ENCODE measurements at places on chromosomes 6 and 20.

DNA sequence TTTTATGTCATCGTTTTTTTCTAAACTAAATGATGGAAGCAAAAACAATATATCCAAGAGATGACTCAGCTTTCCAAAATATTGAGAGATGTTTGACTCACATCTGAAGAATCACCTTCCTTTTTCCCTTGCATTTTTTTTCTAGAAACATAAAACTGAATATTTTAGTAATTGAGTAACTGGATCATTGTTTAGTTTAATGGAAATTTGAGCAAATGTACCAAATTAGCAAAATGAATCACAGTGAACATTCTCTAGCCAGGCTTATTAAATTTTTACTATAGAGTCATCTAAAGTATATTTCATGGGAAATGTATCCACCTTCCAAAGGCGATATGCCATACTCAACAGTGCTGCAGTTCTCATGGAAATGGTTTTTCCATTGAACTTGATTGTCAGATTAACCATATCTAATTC lies 145.5 kb downstream of the TENT5A start:
- no peak for DNase-seq

- DNase-seq = no peak
Measured at GRCh38 chr6:113052506-113052905, 705.4 kb downstream of the RFPL4B start.

DNA sequence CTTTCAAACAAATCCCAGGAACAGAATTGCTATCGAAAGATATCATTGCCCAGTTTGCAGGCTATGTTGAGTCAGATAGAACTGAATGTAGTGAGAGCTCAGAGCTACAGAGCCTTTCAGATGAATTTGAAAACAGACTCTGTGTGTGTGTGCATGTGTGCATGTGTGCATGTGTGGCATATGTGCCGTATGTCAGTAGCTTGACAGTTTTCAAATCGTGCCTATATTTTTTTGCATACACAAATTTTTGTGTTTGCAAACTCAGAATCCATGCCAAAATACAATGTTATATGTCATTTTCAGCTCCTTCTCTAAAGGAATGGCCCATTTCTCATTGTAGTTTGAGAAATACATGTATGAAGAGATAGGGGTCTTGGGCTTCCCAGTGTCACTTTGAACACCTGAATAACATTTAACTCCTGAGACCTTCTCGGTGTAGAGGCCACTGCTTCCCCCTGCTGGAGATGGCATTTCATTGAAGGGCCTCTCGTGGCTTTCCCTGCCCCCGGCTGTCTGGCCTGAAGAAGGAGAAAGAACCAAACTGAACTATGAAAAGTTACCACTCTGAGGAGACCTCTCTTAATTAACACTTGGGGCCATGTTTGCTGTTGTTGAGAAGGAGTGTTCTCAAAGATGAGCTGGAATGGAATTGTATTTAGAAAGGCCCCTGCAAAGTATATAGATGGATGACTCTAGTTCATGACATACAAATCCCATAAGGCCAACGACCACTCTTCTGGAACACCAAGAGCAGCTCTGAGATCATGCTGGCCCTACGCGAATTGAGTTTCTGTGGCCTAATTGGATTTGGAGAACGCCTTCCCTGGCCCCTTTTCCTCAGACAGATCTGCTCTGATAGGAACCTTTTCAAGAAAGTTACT lies 58.7 kb downstream of the VAPB start:
- DNase-seq = peak; percentile 27

DNA sequence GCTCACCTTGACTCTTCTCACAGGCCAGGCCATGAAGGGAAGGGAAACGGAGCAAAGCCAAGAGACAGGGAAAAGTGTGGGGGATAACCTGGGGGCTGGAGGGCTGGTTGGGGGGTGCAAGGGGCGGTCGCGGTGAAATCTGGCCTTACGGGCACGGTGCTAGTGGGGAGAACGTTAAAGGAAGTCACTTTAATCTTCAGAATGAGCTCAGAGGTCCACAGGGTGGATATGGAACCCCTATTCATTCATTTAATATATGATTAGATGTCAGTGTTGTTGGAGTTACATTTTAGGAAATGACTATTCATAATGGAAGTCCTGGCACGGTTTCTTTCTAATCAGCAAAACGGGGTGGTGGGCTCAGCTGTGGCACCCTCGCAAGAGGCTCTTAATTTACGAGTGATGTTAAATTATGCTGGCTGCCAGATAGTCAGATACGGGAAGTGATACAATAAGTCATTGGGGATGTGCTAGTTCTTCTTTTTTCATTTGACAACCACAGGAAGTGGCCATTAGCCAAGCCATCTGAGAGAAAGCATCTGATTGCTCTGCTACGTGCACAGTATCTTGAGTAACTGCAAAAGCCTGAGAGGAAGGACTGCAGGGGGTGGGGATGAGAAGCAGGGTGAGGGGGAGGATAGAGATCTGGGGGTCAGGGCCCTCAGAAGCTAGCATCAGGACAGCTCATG lies 253.0 kb downstream of the QKI start:
- no peak for DNase-seq

- no peak for DNase-seq
Measured at GRCh38 chr20:45372646-45373352, 5.3 kb downstream of the TP53TG5 start.

DNA sequence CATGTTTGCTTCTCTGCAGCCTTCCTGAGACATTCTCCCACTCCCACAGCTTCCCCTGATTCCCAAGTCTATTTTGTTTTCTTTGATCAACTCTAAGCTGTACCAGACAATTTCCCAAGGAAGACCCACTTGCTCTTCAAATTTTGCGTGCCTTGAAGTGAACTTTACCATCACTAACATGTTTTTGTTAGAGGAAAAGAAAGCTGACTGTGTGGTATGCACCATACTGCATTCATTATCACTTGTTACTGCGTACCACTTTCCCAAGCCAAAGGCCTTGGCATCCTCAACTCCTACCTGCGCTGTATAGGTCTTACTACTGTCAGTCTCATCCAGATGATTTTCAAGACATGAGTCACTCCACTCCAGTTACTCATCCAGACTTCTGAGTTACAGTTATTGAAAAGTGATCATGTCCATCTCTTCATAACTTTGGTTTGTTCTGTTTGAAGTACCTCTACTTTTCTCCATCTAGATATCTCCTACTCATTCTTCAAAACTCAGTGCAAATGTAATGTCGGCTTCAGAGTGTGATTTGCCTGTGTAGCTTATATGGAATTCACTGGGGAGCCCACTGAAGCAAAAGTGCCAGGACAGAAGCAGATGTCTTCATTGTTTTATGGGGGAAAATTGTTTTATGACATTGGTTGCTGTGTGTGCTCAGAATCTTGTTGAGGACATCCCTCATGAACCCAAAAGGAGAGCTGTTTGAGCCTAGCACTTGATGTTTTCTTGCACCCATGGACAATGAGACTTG lies 5.2 kb downstream of the RPS12 start:
- no peak for DNase-seq

DNA sequence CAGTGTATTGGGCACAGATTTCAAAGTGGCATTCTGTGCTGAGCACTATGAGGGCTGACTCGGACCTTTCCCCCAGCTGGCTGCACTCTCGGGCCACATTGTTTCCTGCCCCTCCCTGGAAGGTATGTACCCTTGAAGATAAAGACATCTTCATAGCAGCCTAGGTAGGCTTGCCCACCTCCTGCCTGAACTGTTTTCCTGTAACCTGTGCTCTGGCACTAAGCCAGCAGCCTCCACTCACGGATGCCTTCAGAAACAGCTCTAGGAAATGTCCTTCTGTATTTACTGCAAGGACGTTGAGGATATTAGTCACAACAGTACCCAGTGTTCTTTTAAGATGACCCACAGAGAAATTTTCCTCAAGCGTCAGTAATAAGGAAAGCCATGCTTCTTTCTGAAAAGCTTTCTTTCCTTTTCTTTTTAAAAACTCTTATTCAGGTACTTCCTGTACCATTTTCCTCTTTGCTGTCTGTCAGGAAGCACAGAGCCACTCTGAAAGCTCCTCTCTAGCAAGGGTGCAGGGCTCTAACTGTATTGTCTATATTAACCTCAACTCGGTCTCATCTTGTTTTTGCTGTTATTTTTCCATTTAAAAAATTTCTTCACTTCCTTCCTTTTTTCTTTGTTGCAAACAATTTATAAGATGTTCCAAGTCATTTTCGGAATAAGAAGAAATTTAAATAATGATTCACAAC lies 43.5 kb downstream of the TTI1 start:
- DNase-seq = no peak

- peak; percentile 66 for DNase-seq
Measured at GRCh38 chr6:160520043-160520904, 143.8 kb downstream of the LPA start.

GRCh38 chr20:45796337-45797065 lies 4.7 kb downstream of the DNTTIP1 start:
- no peak for DNase-seq

DNA sequence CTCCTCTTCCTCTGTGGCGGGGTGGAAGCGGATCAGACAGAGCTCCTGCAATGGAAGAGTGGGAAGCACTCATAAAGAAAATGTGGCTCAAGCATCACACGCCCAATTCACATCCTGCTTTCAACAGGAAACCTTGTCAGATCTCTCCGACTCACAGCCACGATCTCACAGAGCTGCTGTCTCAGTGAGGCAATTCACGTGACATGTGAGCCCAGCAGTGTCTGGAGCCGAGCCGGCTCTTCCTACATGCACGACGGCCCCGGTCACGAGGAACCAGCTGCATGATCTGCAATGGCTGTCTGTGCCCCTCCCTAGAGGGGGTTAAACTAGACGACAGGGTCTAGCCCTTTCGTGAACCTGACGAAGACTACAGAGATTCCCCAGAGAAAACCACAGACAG lies 29.5 kb upstream of the TCFL5 start:
- DNase-seq = no peak

DNA sequence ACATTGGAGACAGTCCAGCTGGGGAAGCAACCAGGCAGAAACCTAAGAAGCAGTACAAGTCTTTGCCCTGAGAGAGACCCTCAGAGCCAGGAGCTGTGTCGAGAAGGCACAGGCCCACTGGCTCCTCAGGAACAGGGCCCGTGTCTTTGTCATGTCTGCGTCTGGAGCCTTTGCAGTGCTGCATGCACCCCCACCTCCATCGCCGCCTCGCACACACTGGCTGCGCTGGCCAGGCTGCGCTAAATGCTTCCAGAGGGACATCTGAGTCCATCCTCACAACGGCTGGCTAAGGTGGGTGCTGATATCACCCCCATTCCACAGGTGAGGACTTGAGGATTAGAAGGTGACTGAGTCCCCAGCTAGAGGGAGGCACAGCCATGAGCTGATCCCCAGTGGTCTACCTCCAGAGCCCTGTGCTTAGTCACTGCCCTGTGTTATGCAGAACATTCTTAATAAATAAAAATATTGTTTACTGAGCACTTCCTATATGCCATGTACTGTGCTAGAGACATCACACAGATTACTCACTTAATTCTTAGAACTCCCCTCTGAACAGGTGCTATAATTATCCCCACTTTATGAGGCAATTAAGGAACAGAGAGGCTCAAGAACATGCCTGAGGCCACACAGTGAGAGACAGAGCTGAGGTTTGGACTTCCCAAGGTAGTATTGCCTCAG lies 27.6 kb downstream of the GABRR2 start:
- no peak for DNase-seq

DNA sequence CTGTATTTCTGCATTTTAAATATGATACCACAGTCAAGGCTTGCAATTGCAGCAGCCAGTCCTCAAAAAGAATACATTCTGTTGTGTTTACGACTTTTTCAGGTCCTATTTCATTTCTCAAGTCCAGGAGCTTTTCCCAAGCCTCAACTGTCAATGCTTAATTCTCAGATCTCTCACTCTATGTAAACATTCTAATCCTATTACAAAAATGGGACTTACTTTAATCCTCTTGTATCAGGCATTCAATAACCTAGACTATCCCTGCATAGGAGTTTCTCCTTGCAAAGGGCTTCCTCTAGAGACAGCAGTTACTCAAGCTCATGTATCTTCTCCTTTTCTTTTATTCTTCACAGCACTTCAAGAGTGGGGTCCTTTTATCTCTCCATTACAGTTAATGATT lies 1293.0 kb downstream of the GRIK2 start:
- no peak for DNase-seq

DNA sequence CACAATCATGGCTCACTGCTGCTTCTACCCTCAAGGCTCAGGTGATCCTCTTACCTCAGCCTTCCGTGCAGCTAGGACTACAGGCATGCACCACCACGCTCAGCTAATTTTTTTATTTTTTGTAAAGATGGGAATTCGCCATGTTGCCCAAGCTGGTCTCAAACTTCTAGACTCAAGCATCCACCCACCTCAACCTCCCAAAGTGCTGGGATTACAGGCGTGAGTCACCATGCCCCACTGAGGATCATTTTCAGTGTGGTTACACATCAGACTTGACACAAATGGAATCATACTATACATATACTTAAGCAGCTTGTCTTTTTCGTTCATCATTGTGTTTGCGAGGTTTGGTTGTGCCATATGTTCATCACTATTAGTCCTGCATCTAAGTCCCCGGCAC lies 26.6 kb downstream of the ZC3H12D start:
- no peak for DNase-seq

- DNase-seq = peak; percentile 87
Measured at GRCh38 chr20:62980380-62980960, 26.3 kb downstream of the BHLHE23 start.

- peak; percentile 95 for DNase-seq
Measured at GRCh38 chr20:44746367-44747165, 901 bp downstream of the KCNK15 start.

GRCh38 chr6:45472382-45472781 lies 94.6 kb upstream of the SUPT3H start:
- no peak for DNase-seq

DNA sequence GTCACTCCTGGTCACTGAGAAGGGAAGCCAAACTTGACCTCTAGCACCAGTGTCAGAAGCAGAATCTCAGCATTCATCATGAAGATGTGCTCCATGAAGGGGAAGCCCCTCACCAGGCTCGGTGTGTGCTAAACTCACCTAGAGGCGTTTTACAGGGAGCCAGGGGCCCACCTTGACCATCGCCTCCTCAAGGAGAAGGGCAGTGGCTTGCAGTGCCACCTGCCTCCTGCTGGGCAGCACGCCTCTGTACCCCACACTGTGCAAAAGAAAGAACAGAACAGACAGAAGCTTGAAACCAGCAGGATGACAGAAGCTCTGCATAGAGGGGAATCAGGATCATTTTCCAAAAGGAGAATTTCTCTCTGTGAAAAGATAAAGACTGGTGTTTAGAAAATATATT lies 39.7 kb downstream of the NOX3 start:
- no peak for DNase-seq

DNA sequence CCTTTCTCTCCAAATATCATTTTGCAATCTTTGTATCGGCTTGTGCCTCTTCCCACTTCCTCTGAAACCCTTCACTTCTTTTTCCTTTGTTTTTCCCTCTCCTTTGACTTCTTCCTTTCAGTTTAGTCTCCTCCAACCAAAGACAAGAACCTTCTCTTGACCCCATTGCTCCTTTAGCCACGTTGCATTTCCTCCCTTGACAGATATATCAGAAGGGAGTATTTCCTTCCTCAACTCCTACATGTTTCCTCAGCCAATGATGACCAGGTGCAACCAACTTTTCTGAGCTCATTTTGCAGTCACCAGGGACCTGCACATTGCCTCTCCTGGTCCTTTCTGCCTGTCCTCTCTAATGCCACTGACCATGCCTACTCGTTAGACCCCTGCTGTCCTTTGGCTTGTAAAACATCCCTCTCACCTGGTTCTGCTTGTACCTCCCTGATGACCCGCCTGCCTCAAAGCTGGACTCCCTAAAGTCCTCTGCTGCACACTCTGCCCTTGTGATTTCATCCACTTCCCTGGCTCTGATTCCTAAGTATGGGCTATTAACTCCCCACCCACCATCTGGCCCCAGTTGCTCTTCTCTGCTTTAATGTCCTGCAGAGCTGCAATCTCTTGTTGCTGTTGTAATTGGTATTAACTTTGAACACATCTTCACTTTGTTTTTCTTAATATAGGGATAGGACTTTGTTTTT lies 27.4 kb downstream of the SLC22A16 start:
- no peak for DNase-seq
